H1 (cell line): ENCODE measurements at places on chromosomes 12 and 14. TPM values are rescaled to one million over a fixed set of nuclear protein-coding genes. Genes with fewer than 3 reads are reported as not detected.

- H3K27ac ChIP-seq = no peak overlapping the region
- H3K27me3 ChIP-seq = no peaks in the 10 kb centered on the region
- no peak for DNase-seq
- H3K36me3 ChIP-seq = no peaks in the 10 kb centered on the region
- H3K4me1 ChIP-seq = peaks cover 4% of the 10 kb centered on the region
Observed at GRCh38 chr12:114757684-114758325, 73.8 kb upstream of the TBX3 start.

FGF23 gene
- total RNA-seq = 0.42 and 0.67 TPM in 2 replicates

GRCh38 chr14:23444314-23444713 is 8.9 kb upstream of the MYH7 start:
- H3K36me3 ChIP-seq = no peaks in the 10 kb centered on the region
- H3K4me1 ChIP-seq = peaks cover 12% of the 10 kb centered on the region
- H3K27ac ChIP-seq = no peak overlapping the region
- H3K27me3 ChIP-seq = no peaks in the 10 kb centered on the region; the same call in 1 of the 2 replicates

DNA sequence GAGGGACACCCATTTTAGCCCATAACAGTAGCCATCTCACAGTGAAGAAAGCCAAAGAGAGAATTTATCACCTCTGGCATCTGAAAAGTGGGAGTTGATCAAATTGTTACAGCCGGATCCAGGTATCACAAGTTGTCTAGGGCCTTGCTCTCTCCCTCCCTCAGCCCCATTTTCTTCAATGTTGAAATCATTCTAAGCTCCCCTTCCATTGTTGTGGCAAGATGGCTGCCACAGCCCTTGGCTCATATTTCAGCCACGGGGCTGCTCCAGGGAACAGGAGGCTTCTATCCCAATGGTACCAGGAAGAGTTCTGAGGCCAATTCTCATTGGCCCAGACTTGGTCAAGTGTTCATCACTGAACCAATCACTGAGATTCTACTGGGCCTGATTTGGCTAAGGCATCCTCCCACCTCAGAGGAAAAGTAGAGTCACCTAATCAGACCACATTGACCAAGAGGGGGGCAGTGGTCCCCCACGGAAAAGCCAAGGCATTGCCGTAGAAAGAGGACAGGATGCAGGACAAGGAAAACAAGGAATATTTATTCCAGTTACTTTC is 106.2 kb downstream of the GPATCH2L start:
- H3K4me3 ChIP-seq = no peak overlapping the region
- H3K27me3 ChIP-seq = no peaks in the 10 kb centered on the region
- no peaks in the 10 kb centered on the region; the same call in 1 of the 2 replicates for H3K4me1 ChIP-seq
- no peak for DNase-seq
- no peaks in the 10 kb centered on the region for H3K36me3 ChIP-seq
- no peak overlapping the region for H3K27ac ChIP-seq

BCL7A gene
- total RNA-seq = 12.7 and 13.6 TPM in 2 replicates

- DNase-seq = no peak
- H3K4me1 ChIP-seq = peaks cover 18% of the 10 kb centered on the region; the same call in 1 of the 2 replicates
Observed at GRCh38 chr14:76776428-76777251, 15.4 kb downstream of the VASH1 start.

DAD1 gene
- total RNA-seq = 131 and 133 TPM in 2 replicates

DNA sequence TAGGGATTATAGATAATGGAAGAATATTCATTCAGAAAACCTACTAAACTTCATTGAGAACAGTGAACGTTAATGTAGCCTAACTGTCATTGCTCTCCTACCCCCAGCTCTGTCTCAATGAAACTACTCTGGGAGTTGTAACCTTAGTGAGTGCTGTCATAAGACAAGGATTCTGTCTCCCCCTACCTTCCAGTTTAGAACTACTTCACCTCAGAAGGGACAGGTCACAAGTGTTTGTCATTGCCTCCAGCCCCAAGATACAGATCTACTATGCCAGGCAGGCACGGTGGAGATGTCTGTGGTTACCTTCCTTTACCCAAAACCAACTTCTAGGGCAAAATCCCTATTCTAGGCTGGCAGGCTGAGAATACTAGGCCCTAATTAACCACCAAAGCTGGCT is 833.1 kb upstream of the SEL1L start:
- no peak overlapping the region for H3K4me3 ChIP-seq
- no peak for DNase-seq
- H3K27ac ChIP-seq = no peak overlapping the region

DNA sequence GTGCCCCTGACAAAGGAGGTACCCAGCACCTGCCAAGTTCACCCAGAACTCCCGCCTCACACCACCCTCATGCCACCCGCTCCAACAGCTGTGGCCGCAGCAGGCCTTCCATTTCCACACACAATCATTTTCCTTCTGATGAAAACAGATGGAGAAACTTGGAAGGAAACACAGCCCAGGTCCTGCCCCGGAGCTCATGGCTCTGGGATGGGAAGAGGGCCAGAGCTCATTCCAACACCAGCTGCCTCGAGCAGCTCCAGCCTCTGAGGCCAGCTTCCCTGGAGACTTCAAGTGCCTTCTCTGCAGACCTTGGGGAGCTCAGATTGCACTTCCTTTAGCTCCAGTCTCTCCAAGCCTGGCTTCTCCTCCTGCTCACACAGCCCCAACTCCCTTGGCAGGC is 55.1 kb upstream of the CMKLR1 start:
- H3K36me3 ChIP-seq = no peaks in the 10 kb centered on the region
- no peaks in the 10 kb centered on the region for H3K27me3 ChIP-seq
- H3K4me3 ChIP-seq = no peak overlapping the region
- H3K27ac ChIP-seq = no peak overlapping the region
- no peak for DNase-seq
- peaks cover 8% of the 10 kb centered on the region for H3K4me1 ChIP-seq

RFX4 gene
- not detected in 2 replicates for total RNA-seq

- no peaks in the 10 kb centered on the region for H3K36me3 ChIP-seq
- no peak for DNase-seq
- H3K27ac ChIP-seq = no peak overlapping the region
- H3K4me3 ChIP-seq = no peak overlapping the region
Observed at GRCh38 chr12:95721320-95721719, 69.2 kb downstream of the NTN4 start.

- no peaks in the 10 kb centered on the region for H3K4me1 ChIP-seq
- DNase-seq = no peak
- H3K27ac ChIP-seq = no peak overlapping the region
- peaks cover 20% of the 10 kb centered on the region for H3K27me3 ChIP-seq
Observed at GRCh38 chr12:42593874-42594273, 4.3 kb upstream of the PRICKLE1 start.

DNA sequence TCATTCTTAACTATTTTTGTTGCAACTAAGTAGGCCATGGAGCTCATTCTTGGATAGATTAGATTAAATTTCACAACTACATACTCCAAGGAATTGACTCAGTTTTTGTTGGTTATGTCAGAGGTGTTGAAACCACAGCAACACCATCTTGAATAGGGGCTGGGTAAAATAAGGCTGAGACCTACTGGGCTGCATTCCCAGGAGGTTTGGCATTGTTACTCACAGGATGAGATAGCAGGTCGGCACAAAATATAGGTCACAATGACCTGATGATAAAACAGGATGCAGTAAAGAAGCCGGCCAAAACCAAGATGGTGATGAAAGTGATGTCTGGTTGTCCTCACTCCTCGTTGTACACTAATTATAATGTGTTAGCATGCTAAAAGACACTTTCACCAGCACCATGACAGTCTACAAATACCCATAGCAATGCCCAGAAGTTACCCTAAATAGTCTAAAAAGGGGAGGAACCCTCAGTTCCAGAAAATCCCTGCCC is 20.9 kb downstream of the DMAC2L start:
- H3K27ac ChIP-seq = no peak overlapping the region
- H3K36me3 ChIP-seq = no peaks in the 10 kb centered on the region
- peaks cover 9% of the 10 kb centered on the region for H3K4me1 ChIP-seq
- H3K4me3 ChIP-seq = no peak overlapping the region
- DNase-seq = no peak
- no peaks in the 10 kb centered on the region for H3K27me3 ChIP-seq

- no peaks in the 10 kb centered on the region for H3K27me3 ChIP-seq
- H3K4me3 ChIP-seq = peak within 1 kb of the TSS; percentile 73
- peak within 1 kb of the TSS; percentile 60; the same call in 1 of the 2 replicates for H3K27ac ChIP-seq
- peaks cover 2% of the 10 kb centered on the region; the same call in 1 of the 2 replicates for H3K4me1 ChIP-seq
- DNase-seq = no peak
Observed at GRCh38 chr12:57005980-57006808, at the start of gene ZBTB39. Gene ZBTB39, minus strand, starts transcription at chr12:57006546. Its CDS starts 1,629 bp downstream, at chr12:57004917.

- H3K4me3 ChIP-seq = no peak overlapping the region
- H3K4me1 ChIP-seq = no peaks in the 10 kb centered on the region
- H3K27ac ChIP-seq = no peak overlapping the region
- H3K27me3 ChIP-seq = no peaks in the 10 kb centered on the region
Observed at GRCh38 chr14:99853206-99853605, 60.0 kb downstream of the EML1 start.

- no peaks in the 10 kb centered on the region for H3K4me1 ChIP-seq
- no peaks in the 10 kb centered on the region for H3K27me3 ChIP-seq
- no peaks in the 10 kb centered on the region for H3K36me3 ChIP-seq
- no peak overlapping the region for H3K27ac ChIP-seq
- no peak overlapping the region for H3K4me3 ChIP-seq
- DNase-seq = no peak
Observed at GRCh38 chr14:105818712-105819005, 292.3 kb downstream of the TMEM121 start.

DNA sequence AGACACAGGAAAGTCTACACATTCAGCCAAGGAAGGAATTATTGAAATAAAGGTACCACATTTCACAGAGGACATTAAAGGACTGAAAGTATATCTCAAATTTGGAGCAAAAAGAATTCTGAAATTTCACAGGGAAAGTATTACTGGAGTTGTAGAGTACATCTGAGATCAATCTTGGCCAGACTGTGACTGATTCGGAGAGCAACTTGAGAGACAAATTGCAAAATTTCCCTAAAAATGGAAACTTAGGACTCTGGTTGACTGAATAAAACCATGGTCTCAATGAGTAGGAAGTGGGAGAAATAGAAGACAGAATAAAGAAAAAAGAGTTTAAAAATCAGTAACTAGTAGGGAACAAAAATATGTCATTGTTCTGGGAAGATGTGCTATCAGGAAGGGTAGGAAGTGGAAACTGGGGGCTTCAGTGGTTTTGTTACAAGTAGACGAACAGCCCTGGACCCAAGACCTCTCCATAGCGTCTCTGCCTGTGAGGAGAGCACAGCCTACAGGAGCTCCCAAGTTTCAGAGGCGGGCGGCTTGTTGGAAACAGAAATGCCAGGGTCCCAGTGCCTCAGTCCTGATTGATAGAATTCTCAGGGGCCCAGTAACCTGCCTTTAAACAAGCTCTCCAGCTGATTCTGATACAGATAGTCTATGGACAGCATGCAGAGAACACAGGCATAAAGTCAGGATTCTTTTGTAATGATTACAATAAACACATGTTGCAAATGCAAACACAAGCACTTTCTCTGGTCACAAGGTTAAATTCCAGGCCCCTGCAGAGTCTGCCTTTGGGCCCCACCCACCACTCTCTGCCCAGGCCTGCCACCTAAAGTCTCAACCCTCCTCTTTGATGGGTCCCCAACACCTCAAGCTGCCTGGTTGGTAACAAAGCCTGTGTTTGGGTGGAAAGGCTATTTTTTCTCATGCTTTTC is 63.1 kb downstream of the BBS10 start:
- H3K27ac ChIP-seq = no peak overlapping the region
- no peaks in the 10 kb centered on the region for H3K36me3 ChIP-seq
- H3K4me3 ChIP-seq = no peak overlapping the region
- no peak for DNase-seq
- H3K4me1 ChIP-seq = no peaks in the 10 kb centered on the region
- no peaks in the 10 kb centered on the region for H3K27me3 ChIP-seq

DNA sequence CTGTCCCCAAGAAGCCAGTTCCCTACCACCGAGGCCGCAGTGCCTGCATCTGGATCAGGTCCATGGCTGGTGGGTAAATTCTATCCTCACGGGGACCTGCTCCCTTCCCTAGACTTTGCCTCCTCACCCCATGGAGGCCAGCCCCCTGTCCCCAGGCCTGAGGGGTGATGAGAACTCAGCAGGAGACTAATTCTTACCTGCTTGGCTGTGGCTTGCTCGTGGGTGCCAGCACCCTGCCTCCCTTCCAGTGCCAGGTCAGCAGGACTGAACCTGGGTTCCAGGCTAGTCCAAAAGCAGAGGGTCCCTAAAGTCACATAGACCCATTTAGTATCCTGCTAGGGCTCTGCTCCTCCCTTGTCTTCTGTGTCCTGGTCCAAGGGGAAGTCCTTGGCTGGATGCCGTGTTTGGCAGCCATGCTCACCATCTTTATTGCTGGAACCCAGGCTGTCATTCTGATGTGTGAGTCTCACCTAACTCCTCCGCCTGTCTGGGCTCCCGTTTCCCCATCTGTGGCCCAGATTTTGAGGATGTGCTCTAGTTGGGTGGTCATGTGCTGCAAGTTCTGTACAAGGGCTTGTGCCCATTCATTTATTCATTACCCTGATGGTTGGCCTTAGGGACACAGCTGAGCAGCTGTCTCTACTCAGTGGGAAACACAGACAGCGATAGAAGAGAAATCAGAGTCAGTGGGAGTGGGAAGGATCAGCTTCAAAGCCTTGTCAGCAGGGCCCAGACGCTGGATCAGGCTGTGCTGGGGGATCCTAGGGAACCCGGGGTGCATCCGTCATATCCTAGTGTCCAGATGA is 949 bp downstream of the PLBD2 start:
- H3K4me1 ChIP-seq = peaks cover 6% of the 10 kb centered on the region
- no peak overlapping the region for H3K27ac ChIP-seq
- no peaks in the 10 kb centered on the region for H3K36me3 ChIP-seq
- H3K4me3 ChIP-seq = peak overlapping the region; percentile 91
- DNase-seq = no peak

- DNase-seq = no peak
- H3K4me3 ChIP-seq = no peak overlapping the region
- H3K27me3 ChIP-seq = no peaks in the 10 kb centered on the region
- no peak overlapping the region for H3K27ac ChIP-seq
- peaks cover 30% of the 10 kb centered on the region for H3K36me3 ChIP-seq
Observed at GRCh38 chr14:77738559-77739250, 22.3 kb downstream of the SNW1 start.

DNA sequence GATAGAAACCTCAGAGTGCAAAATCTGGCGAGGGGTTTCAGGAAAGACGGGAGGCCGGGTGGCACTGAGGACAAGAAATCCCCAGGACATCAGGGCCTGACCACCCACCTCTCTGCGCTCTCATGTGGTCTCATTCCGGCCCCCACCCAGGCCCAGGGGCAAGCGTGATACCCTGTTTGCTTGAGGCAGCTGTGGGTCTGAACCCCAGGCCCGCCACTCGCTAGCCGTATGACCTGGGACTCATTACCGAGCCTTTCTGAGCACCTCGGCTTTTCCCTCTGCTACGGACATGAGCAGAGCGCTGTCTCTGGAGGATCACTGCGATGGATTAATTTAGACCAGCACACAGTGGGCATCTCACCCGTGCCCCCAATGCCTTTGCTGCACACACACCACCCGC is 25.5 kb upstream of the BCDIN3D start:
- H3K4me1 ChIP-seq = peaks cover 2% of the 10 kb centered on the region; the same call in 1 of the 2 replicates
- DNase-seq = peak; percentile 28
- H3K27ac ChIP-seq = no peak overlapping the region
- H3K27me3 ChIP-seq = no peaks in the 10 kb centered on the region
- H3K36me3 ChIP-seq = no peaks in the 10 kb centered on the region

TC2N gene
- total RNA-seq = 34.2 and 36.2 TPM in 2 replicates
